Keratinocyte (primary cell): ENCODE measurements at places on chromosomes 7 and 10.
A peak's percentile ranks its signal among the peaks of the same experiment; 100 is the strongest.

DNA sequence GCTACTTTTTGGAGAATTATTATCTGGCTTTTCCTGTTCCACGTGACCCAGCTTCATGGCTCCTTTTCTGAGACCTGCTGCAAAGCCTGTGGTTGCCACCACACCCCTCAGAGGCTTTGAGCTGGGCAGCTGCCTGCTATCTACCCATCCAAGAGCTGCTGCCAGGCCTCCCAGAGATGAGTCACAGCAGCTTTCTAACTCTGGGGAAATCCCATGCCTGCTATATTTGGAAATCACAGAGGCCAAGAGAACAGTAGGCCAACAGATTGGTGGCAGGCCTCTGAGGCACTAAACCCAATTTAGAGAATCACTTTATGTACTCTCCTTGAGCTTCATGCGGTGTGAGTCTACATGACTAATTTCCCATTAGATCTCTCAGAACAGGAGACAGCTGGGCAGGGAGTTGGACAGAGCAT lies 35.2 kb downstream of the SGCE start:
- peak; percentile 67 for DNase-seq

GRCh38 chr10:114157912-114158311 lies 16.1 kb downstream of the CCDC186 start:
- no peak for DNase-seq

GRCh38 chr7:158283016-158283974 lies 304.3 kb downstream of the PTPRN2 start:
- no peak for DNase-seq

- DNase-seq = no peak
Observed at GRCh38 chr7:112515989-112516388, 35.2 kb downstream of the LSMEM1 start.

DNA sequence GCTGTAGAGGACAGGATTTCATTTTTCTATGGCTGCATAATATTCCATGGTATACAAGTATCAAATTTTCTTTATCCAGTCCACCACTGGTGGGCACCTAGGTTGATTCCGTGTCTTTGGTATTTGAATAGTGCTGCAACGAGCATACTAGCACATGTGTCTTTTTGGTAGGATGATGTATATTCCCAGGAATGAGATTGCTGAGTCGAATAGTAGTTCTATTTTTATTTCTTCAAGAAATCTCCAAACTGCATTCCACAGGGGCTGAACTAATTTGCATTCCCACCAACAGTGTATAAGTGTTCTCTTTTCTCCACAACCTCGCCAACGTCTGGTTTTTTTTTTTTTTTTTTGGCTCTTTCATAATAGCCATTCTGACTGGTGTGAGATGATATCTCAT lies 550.0 kb downstream of the REEP3 start:
- DNase-seq = no peak

GRCh38 chr10:87500646-87501048 lies 4.0 kb upstream of the MINPP1 start:
- no peak for DNase-seq

GRCh38 chr10:71079761-71080380 lies 132.5 kb upstream of the UNC5B start:
- no peak for DNase-seq

DNA sequence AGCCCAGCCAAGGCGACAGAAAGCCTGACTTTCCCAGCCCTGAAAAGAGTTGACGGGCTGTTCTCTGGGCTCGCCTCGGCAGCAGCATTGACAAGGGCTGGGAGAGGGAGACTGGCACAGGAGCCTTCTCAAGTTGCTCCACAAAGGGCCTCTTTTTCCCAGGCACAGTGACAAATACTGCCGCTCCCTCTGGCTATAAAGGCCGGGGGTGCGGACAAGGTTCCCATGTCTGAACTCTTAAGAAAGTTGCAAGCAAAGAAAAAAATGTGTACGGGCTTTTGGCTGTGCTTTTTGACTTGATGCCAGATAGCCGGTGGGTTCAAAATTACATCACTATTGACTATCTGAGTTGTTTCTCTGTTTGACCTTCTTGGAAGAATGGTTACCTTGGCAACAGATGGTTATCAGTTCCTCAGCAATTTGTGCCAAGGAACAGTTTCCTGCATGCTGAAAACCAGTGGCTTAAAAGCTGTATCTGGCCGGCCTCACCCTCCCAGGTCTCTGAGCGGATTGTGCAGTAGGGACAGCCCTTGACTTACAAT lies 115.9 kb upstream of the EEPD1 start:
- DNase-seq = peak; percentile 53

DNA sequence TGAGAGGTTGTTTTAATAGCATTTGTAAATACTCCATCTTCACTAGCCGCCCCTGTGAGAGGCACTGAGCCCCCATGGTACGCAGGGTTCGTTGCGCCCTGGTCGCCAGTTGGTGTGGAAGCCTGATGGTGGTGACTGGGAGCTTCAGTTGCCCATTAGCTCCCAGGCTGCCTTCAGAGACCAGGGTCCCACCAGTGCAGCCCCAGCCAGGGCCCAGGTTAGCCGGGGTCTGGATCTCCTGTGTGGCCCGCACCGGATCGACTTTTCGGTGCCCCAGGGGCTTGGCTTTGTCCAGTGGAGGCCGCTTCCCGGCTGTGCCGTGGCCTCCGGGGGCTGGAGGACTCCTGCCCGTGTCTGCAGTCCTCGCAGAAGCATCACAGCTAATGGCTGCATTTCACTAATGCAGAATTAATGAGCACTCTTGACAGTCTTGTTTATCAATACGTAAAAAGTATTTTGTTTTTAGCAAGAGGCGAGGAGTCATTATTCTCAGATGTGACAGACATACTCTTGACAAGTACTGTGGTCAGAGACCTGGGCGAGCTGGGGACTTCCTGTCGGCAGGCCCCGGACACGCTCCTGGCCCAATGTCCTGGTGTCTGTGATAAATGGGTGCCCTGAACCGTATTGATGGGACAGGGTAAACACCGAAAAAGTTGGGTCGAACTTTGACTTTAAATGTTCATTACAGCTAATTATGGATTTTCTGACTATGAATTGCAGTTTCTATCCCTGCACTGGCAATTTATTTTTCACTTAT lies 99.8 kb downstream of the NKX6-2 start:
- no peak for DNase-seq

- no peak for DNase-seq
Observed at GRCh38 chr7:130959743-130960207, 225.8 kb upstream of the KLF14 start.

GRCh38 chr10:74955796-74956195 lies 129.4 kb downstream of the KAT6B start:
- no peak for DNase-seq

- DNase-seq = no peak
Observed at GRCh38 chr10:104707602-104708459, 66.7 kb downstream of the SORCS3 start.

DNA sequence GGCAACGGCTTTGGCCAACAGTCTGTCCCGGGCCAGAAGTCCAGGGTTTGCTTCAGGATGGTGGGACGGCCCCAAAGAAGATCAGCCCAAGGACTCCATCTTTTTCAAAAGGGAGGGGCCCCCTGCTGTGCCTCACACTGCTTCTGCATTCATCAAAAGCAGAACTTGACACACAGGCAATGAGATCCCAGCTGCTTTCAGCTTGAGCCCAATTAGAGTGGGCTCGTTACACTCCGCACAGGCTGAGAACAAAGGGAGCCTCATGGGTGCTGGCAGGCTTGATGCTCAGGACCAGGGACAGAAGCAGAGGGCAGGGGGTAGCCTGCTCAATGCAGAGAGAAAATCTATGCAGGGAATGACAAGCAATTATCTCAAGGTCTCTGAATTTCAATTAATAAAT lies 45.5 kb downstream of the VOPP1 start:
- no peak for DNase-seq

DNA sequence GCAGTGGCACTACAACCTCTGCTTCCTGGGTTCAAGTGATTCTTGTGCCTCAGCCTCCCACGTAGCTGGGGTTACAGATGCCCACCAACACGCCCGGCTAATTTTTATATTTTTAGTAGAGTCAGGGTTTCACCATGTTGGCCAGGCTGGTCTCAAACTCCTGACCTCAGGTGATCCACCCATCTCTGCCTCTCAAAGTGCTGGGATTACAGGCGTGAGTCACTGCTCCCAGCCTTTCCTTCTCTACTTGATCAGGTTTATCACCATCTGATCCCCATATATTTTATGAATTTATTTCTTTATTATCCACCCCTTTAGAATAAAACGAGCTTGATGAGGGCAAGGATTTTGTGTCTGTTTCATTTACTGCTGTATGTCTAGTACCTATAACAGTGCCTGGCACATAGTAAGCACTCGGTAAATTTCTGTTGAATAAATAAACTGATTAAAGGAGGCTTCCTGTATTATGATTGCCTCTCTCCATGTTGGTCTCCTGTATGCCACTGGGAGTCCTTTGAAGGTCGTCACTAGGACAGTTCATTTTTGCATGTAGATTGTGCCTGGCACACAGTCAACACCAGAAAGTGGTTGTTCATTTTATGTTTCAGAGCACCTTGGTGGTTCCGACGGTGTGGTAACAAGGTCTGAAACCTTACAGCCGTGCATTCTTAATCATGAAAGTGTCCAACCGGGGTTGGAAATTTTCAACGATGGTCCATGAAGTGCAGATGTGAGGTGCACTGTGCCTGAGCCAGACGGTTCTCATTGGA lies 9.6 kb upstream of the EIF3A start:
- DNase-seq = no peak

DNA sequence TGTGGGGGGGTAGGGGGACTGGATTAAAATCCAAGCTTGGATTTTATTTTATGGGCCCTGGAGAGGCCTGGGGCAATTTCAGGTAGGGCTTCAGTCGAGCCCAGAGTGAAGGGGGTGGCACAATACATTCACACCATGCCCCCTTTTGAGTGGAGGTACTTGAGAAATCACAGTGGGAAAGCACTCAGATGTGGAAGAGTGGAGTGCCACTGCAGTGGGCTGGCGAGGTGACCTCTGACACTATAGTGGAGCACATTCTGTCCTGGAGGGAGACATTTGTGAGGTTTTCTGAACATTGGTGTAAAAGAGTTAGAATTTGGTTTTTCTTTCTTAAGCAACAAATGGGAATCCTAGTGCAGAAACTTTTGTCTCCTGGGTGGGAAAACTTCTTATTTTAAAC lies 143.2 kb downstream of the WNT2 start:
- DNase-seq = no peak

- no peak for DNase-seq
Observed at GRCh38 chr7:106595922-106596321, 65.0 kb downstream of the CCDC71L start.
